Epithelial cell of prostate (primary cell): ENCODE measurements at places on chromosomes 7 and 10.

- DNase-seq, result no peak
Measured at GRCh38 chr10:122221958-122222357, 49.1 kb upstream of the BTBD16 start.

- DNase-seq, result no peak
Measured at GRCh38 chr7:41627645-41628298, 75.1 kb downstream of the INHBA start.

DNA sequence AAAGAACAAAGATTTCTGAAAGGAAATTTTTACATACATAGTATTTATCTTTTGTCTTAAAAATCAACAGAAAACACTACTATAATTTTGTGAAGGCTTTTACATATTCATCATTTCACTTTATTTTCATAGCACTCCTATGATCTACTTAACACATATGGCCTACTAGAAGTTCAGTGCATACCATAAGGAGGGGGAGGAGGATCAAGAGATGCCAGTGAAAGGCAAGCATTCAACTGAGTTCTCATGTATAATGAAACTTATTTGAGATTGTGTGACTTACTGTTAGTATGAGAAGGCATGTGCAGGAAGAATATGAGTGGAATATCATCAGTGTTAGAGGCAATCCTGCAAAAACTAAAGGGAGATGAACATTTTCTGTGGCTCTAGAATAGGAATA, 10.6 kb downstream of the BRAF start:
- no peak for DNase-seq

- DNase-seq, result peak; percentile 91
Measured at GRCh38 chr10:52256832-52257691, 57.0 kb upstream of the DKK1 start.

GRCh38 chr7:158771213-158771834, 58.0 kb downstream of the ESYT2 start:
- no peak for DNase-seq
